ENCODE measurements at places on chromosomes 5 and 9.

GRCh38 chr5:88756953-88757352, 126.0 kb downstream of the MEF2C start:
- DNase-seq: no peak

DNA sequence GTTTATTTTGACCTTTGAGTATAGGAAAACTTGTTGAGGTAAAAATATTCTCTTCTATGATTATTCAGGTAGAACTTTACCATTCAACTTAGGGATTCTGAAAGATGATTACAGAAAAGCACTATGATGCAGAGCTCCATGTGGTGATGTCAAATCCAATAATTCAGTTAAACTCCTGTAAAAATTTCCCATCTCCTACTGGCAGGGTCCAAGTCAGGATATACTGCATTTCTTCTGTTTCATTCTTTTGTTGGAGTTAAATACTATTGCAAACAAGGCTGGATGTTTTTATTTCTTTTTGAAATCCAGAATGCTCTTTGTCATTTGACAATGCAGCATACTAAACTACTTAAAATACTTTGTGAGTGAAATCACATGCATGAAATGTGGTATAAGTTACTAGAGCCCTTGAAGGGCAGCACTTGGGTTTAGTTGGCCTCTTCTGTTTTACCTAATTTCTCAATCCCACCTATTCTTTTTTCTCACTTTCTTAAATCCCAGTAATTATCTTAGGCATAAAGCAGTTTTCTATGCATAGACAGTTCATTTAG, 204.5 kb downstream of the FBXL7 start:
- DNase-seq: no peak

- no peak for DNase-seq
Observed at GRCh38 chr5:159409801-159410200, 79.5 kb upstream of the IL12B start.

DNA sequence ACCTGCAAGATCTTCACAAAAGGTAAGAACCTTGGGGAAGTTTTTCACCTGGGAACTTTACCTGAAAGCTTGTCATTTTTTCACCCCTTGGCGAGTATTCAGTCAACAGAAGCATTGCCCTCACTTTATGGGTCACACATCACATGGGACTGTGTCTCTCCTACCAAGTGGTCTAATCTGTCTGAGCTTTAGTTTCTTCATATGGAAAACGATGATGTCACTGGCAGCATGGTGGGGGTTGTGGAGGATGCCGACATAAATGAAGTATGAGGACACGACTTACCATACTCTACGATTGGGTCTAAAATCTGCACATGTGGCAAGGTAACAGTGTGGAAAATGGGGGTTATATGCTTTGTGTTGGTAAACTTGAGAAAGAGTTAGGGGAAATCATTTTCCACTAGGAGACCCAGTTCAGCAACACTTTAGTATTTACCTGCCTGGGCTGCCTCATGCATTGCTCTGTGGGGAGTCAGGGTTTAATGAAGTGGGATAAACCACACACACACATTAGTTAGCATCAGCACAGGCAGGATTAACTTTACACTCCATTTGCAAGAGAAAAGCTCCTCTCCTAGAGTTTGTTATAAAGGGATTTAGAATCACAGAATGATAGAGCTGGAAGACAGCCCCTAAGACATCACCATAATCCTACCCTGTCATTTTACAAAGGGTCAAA, 19.8 kb upstream of the PAX5 start:
- no peak for DNase-seq

- no peak for DNase-seq
Observed at GRCh38 chr5:147055850-147056566, 177.5 kb upstream of the PPP2R2B start.

DNA sequence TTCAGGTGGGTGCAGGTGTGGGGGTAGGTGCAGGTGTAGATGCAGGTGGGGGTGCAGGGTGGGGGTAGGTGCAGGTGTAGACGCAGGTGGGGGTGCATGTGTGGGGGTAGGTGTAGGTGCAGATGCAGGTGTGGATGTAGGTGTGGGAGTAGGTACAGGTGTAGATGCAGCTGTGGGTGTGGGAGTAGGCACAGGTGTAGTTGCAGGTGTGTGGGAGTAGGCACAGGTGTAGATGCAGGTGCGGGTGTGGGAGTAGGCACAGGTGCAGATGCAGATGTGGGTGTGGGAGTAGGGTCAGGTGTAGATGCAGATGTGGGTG, 94.6 kb downstream of the PHF2 start:
- no peak for DNase-seq

DNA sequence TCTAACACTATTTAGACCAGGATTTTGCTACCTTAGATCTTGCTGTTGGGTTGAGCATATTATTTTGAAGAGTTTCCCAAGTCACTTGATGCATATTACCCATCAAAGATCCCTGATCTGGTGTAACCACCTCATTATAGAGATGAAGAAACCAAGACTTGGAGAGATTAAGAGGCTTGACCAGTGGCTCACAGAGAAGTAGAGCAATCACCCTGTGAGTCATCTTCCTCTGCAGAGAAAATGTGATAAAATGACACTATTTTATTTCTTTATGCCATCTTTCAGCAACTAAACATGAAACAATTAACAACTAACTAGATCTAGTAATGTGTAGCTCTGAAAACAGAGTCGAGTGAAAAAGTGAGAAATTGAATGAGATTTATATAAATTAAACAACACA, 76.1 kb downstream of the KIF4B start:
- no peak for DNase-seq

DNA sequence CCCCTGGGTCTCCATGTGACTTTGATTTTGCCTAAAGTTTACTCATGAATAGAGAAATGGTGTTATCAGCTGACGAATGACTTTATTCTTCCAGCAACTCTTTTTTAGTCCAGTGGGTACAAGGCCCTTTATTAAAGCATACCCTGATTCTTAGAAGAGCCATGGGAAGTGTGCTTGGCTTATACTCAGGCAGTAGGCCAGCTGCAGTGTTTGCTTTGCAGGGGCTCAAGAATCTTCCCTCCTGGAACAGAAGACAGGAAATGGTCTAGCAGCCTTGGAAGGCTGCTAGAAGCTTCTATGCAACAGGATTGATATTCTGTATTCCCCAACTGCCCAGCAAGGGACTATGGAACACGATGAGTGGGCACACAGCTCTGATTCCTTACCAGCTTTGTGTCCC, 73.4 kb upstream of the PLPP6 start:
- no peak for DNase-seq

GRCh38 chr9:3968891-3969290, 331.0 kb downstream of the GLIS3 start:
- no peak for DNase-seq

- DNase-seq: no peak
Observed at GRCh38 chr5:169185626-169186025, 115.3 kb downstream of the SLIT3 start.

DNA sequence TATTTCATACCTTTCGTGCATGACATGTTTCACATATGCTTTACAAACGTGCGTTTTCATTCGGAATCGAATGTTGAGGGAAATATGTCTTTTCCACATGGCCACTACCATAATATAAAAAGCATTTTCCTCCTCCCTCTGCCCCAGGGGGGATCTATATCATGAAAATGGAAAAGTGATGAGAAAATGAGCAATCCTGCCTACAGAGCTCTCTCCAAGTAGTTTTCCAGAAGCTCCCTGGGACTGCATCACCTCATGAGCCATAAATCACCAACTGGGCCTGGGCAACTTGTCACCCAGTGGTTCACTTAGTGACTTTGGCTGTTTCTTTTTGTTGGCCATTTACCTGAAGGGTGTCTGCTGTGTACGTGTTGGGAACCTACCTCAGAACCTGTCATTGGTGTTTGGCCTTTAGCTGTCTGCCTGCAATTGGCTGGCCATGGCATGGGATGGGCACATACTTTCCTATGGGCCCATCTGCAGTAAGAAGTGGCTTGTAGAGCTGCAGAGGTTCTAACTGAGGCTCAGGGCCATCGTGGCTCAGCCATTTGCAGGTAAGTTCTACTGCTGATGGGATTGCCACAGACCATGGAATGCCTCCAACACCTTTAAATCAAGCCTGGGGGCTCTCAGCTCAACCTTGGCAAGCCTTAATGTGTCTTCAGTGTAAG, 9.5 kb upstream of the TIFAB start:
- DNase-seq: no peak

GRCh38 chr5:123965626-123966025, 453.6 kb downstream of the CSNK1G3 start:
- no peak for DNase-seq

DNA sequence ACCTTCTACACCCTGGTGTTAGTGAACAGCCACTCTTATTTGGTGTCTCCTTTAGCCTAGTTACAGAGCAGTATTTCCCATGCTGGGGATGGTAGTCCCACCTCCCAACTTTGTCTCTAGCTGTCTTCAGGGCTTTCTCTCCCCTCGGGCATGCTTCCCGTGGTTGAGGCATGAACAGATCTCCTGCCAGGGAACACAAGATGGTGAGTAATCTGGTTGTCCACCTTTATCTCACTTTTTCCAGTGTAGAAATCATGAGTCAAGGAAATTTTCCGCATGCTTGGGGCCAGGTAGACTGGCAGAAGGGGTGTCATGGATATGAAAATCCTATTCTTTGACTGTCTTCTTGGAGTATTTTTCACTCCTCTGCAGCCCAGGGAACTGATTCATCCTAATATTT, 532.9 kb downstream of the ANXA1 start:
- DNase-seq: no peak

GRCh38 chr5:137431051-137431450, 68.1 kb downstream of the SPOCK1 start:
- DNase-seq: no peak

DNA sequence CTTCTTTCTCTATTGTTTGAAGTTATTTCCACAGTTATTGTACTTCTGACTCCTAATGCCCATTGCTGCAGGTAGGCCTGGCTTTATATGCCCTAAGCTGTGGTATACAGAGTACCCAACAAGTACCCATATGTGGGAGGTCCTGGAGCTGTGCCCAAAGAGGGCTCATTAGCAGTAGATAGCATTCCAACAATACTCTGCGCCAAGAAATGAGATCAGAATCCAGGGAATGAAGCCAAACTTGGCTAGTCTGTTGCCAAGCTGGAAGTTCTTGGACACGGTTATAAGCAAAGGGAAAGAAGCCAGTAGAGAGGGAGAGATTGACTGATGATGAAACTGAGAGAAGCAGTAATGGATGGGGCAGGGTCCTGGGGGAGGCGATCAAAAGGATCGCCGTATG, 29.7 kb upstream of the FAM169A start:
- DNase-seq: peak; percentile 99

DNA sequence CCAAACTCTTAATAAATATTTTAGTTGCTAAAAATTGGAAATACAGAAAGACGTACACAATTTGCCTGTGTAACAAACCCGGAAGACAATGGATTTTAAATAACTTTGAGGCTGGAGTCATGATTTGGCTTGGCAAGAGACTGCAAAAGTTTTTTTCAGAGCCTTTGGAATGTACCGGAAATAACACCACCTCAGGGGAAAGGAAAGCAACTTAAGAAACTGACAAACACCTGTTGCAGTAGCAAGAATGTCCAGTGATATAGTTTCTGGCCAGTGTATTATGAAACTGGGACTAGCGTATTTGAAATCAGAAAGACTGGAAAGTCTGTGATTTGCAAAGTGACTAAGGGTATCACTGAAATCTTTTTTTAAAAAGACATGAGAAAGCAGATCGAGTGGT, 842 bp downstream of the MUSK start:
- no peak for DNase-seq

GRCh38 chr9:109802491-109802890, 22.5 kb downstream of the PALM2AKAP2 start:
- no peak for DNase-seq

DNA sequence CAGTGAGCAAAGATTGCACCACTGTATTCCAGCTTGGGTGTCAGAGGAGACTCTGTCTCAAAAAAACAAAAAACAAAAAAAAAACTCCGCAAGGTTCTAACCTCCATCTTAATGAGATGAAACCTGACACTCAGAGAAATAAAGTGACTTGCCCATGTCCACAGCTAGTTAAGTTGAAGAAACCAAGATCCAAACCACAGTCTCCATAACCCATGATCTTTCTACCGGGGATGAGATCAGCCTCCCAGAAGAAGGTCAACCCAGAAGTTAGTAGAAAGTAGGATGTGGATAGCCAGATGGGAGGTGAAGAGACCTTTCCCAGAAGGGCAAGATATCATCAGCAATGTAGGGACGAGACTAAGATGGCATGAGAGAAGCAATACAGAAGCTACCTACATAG, 140.4 kb upstream of the ADRA1B start:
- DNase-seq: no peak

GRCh38 chr9:14238079-14238478, 75.9 kb downstream of the NFIB start:
- DNase-seq: no peak

Data from NCI-H446 (cell line).